ENCODE measurements at places on chromosomes 2 and 18.
A peak's percentile ranks its signal among the peaks of the same experiment; 100 is the strongest.

DNA sequence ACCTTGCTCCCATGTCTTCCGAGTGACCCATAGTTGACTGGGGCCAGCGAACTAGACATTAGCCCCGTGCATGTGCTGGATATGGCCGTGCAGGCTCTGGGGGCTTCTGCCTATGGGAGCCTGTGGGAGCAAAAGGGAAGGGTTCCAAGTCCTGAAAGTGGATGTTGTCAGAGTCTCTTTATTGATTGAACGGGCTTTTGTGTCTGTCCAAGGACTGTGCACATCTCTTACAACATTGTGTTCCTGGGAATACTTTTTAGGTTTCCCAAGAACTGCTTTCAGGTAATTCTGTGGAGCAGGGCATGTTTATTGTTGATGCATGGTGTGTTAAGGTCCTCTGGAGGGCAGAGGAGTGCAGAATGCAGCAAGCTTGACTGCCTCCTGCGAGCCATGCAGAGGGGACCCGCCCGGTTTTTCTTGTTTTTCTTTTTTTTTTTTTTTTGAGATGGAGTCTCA lies 5.0 kb downstream of the RNF144A start:
- DNase-seq = no peak

DNA sequence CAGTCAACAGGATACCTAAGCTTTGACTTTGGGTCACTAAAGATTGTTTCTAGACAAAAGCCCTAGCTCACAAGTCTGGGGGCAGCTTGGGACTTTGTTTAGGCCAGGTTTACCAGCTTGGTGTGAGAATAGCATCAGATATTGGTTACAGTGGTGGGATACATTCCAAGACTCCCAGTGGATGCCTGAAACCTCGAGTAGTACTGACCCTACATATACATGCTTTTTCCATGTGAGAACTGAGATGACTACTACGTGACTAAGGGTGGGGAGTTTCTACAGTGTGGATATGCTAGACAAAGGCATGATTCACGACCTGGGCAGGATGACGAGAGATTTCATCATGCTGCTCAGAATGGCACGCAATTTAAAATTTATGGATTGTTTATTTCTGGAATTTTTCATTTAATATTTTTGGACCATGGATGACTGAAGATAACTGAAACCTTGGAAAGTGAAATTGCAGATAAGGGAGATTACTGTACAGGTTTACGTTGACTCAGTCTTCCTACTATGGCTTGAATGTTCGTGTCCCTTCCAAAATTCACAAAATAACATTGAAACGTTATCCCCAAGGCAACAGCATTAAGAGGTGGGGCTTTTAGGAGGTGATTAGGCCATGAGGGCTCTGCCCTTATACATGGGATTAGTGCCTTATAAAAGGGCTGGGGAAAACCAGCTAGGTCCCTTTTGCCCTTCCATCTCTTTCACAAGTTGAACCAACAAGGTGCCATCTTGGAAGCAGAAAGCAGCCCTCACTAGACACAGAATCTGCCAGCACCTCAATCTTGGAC lies 50.2 kb upstream of the CTAGE1 start:
- no peak for DNase-seq

DNA sequence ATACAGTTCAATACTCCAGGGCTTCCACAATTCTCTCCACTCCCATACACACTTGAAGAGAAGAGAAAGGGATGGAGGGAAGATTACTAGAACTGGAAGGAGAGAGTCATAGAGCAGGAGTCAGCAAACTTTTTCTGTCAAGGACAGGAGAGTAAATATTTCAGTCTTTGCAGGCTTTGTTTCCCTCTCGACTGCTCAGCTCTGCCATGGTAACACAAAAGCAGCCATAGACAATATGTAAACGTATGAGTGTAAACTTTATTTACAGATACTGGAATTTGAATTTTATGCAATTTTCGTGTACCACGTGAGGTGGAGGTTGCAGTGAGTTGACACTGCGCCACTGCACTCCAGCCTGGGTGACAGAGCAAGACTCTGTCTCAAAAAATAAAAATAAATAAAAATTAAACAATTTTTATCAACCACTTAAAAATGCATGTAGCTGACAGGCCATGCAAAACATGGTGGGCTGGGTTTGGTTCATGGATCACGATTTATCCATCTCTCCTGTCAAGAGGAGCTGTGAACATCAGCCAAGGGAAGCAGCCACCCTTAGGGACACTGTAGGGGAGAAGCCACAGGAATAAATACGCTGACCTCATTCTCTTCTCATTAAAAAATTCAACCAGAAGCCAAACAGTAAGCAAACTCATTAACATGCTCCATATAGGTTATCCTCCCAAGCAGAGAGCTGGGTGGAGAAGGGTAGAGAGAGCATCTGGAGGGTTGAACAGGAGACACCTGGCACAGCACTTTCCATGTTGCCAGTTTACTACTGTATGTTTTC lies 266.4 kb upstream of the FN1 start:
- no peak for DNase-seq

DNA sequence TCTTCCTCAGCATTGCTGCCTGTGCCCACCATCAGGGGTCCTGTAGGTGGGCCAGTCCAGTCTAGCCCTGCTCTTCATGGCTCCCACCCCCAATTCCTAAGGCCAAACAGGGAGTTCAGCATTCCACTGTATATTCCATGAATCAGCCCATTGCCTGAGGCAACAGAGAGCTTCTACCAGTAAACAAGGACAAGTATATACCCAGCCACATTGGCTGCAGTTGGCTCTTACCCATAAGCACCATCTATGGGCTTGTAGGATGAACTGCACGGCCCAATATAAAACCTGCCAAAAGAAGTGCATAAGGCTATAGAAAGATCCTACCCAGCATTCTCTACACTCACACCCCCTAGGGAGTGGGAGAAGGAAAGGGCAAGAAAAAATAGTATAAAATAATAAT lies 95.1 kb upstream of the SALL3 start:
- no peak for DNase-seq

DNA sequence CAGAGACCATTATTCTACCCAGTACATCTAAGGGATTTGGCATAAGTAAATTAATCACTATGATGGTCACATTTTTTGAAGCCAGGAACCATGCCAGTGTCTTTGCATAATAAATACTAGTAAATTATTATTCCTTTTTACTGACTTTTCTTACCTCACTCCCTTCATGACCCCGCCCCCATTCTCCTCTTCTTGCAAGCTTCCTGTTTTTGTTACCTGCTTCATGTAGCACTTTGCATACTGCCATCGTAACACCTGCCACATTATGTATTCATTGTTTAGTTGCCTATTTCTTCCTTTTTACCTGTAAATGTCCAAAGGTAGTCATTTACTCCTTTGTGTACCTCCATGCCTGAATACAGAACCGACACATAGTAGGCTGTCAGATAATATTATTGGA lies 309.5 kb downstream of the KIAA1328 start:
- no peak for DNase-seq

DNA sequence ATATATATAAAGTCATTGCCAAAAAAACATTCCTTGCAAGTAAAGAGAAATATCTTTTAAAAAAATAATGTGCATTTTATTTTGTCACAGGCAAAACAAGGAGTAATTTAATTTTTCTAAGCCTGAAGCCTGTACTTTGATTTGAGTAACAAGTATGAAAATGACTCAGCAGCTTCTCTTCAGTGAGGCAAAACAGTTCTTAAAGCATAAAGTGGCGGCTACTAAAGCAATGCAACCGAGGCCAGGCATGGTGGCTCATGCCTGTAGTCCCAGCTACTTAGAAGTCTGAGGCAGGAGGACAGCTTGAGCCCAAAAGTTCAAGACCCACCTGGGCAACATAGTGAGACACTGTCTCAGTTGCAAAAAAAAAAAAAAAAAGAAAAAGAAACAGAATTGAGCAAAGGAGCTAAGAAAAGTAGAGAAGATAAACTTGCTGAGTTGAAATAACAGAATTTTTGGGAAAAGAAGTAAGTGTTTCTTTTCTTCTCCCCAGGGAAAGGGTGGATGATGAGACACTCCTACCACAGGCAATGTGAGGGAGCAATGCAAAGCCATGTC lies 29.6 kb downstream of the DOK1 start:
- no peak for DNase-seq

- DNase-seq = no peak
Measured at GRCh38 chr18:21853775-21854552, 113.4 kb downstream of the MIB1 start.

GRCh38 chr2:109457366-109457765 lies 156.4 kb downstream of the SEPTIN10 start:
- DNase-seq = no peak

- no peak for DNase-seq
Measured at GRCh38 chr2:33516456-33516995, 40.1 kb downstream of the RASGRP3 start.

DNA sequence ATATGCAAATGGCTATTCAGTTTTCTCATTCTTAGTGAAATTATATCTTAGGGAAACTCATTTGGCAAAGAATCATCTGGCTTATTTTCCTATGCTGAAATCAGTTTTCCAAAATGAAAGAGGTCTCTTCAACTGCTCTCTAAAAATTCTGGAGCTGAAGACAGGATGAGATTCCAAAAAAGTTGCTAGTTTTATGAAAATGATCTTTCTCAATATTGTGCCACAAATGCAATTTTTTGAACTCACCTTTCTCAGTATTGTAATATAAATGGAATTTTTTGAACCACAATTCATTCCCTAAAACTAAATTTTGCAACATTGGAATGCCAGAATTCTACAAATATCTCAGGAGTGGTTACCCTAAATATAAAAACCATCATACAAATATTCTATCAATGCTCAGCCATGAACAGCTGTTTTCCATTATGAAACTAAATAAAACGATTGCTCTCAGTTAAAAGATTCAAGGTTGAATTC lies 147.7 kb upstream of the PKDCC start:
- DNase-seq = no peak

GRCh38 chr18:3449512-3450011 lies 410 bp upstream of the TGIF1 start:
- DNase-seq = peak; percentile 83

- DNase-seq = no peak
Measured at GRCh38 chr2:99571533-99571932, 81.7 kb upstream of the REV1 start.

GRCh38 chr2:238239543-238239862 lies 335 bp downstream of the HES6 start:
- peak; percentile 24 for DNase-seq

DNA sequence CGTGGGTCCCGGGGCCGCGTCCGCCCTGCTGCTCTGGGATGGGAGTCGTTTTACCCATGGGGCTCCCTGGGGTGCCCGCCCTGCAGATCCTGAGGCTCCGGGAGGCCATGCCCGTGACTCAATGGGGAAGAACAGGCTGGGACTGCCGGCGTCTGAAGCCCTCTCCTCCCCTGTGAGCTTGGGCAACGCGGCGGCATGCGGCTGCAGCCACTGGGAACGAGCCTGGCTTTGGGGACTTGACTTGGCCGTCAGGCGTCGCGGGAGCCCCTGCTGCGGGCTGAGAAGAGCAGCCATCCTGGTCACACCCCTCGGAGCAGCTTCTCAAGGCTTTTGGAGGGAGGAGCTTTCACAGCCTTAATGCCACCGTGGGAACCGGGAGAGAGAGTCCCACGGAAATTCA lies 126.9 kb upstream of the CTDP1 start:
- no peak for DNase-seq

DNA sequence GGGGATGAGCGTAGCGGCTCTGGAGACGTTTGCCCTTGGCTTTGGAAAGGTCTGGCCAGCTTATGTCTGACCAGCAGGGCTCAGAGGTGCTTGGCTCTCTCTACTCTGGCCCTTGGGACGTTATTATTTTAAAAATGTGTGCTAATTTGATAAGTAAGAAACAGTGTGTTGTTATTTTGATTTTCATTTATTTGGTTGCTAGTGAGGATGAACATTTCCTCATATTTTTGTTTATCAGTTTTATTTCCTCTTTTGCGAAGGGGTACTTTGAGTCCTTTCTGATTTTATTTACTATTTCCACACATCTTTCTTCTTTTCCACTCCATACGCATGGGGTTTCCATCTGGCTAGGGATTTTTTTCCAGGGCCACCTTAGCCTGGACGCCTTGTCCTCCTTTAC lies 11.4 kb downstream of the CXCR4 start:
- DNase-seq = no peak

DNA sequence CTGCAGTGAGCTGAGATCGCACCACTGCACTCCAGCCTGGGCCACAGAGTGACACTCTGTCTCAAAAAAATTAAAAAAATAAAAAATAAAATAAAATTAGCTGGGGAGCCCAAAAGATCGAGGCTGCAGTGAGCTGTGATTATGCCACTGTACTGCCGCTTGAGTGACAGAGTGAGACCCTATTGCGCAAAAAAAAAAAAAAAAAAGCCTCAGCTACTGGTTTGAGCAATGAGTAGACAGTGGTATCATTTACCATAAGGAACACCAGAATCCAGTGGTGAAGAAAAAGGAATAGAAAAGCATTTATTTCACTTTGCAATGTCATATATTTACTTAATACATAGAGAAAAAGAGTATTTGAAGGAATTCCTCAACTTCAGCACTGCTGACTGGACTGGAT lies 3.0 kb downstream of the SAP130 start:
- no peak for DNase-seq

DNA sequence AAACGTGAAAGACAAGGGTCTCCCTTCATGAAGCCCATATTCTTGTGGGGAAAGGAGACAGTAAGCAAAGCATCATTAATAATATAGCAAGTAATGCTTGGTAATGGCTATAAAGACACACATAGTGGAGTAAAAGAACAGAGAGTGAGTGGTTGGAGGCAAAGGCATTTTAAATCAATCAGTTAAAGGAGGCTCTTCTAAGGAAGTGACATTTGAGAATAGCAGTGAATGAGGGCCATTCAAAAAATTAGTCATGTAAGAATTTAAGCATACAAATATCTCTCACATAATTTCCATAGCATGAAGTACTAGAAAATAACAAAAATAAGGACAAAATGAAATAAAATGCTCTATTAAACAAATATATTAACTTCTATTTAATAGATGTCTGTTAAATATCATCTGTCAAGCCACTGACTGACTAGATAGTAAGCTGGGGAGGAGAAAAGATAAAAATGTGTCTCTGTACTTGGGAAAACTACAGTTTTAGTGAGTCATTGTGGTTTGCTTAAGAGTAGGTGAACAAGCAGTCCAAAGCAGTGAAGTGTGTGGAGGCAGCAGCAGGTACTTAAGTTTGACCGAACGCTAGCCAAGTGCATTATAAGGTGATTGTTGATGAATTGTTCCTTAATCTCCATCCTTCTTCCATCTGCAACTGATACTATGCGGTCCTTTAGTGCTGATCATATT lies 160.1 kb downstream of the PARD3B start:
- no peak for DNase-seq

- DNase-seq = no peak
Measured at GRCh38 chr2:195594919-195595694, 61.9 kb upstream of the SLC39A10 start.

- DNase-seq = no peak
Measured at GRCh38 chr18:65761636-65762295, 11.0 kb downstream of the CDH7 start.

DNA sequence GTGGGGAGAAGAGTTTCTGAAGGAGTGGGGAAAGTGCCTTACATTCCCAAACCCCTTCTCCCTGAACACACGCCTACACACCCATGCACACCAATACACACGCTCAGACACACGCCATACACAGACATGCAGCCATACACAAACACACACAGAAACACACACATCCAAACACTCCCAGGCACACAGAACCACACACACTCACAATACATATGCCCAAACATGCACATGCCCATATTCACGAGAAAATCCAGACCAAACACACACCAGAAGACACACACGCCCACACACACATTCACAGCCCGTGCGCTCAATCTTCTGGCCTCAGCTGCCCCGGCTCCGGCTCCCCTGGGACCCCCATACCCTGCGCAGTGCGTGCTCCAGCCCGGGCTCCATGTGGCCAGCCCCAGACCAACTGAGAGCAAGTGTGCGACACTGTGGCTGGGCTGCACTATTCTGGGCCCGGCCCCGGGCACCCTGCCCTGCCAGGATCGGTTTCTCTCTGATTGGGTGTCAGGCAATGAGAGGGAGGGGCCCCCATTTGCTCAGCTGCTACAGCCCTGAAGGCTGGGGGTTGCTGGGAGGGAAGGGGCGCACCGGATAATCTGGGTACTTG lies at the start of gene PRKAG3:
Gene PRKAG3 (minus strand): TSS at position 426 of the 613 bp plus-strand sequence.
- DNase-seq = no peak
